DMS 273 treated with DMSO at 0.1 percent for 48 hours (cell line): ENCODE measurements at places on chromosomes 6 and 20.

GRCh38 chr6:132133736-132134445, 182.7 kb upstream of the CCN2 start:
- no peak for DNase-seq

GRCh38 chr6:34338811-34339210, 53.7 kb downstream of the NUDT3 start:
- DNase-seq, result no peak

- no peak for DNase-seq
These were observed 41.2 kb downstream of the SLX4IP start for GRCh38 chr20:10476319-10476724.

DNA sequence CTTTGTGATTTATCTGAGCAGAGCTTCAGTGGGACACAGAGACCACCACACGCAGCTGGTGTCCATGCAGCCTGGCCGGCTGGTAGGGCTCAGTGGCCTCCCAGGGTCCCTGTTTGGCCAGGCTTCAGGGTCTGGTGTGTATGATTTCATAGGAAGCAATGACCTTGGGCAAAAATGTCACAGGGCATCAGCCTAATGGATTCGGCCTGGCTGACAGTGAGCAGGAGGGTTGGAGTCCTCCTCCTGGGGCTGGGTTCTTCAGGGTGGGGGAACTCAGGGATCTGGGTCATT, 47.7 kb downstream of the UBE2V1 start:
- DNase-seq, result no peak
